Activated CD4-positive, alpha-beta T cell treated with anti-CD3 and anti-CD28 coated beads for 36 hours (primary cell): ENCODE measurements at places on chromosomes 7 and 10. TPM values are rescaled to one million over a fixed set of nuclear protein-coding genes. Genes with fewer than 3 reads are reported as not detected.

GALNT17 gene
- total RNA-seq: not detected

PLXDC2 gene
- total RNA-seq: not detected

GSDME gene
- 6.2 TPM for total RNA-seq

DOCK4 gene
- total RNA-seq: 0.32 TPM

ASIC3 gene
- total RNA-seq: 6.7 TPM

WNT8B gene
- 0.43 TPM for total RNA-seq

CCDC172 gene
- total RNA-seq: not detected

GRCh38 chr7:7180725-7181449 lies 1.5 kb upstream of the C1GALT1 start:
- no peak for DNase-seq
- peaks cover 9% of the 10 kb centered on the region for H3K36me3 ChIP-seq
- peak overlapping the region; percentile 81 for H3K4me3 ChIP-seq
- peaks cover 16% of the 10 kb centered on the region for H3K4me1 ChIP-seq

GRCh38 chr10:133158437-133158755 lies 1.6 kb upstream of the KNDC1 start:
- no peaks in the 10 kb centered on the region for H3K4me1 ChIP-seq
- peaks cover 19% of the 10 kb centered on the region for H3K27me3 ChIP-seq
- no peak for DNase-seq
- H3K36me3 ChIP-seq: no peaks in the 10 kb centered on the region

DNA sequence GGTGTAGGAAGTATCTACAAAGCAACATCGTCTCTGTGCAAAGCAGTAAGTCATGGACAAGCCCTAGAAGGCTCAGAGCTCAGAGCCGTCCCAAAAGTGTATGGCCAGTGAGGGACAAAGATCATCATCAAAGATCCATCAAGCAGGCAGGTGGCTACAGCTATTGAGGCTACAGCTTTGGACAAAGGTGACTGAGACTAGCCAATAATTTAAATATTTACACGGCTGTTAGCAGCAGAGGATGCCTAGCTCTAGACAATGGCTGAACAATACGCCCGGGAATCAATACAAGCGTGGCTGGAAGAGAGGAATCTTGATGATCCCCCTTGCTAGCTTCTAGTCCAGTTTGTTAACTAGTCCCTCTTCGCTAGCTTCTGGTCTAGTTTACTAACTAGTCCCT lies 17.9 kb downstream of the NMT2 start:
- H3K27me3 ChIP-seq: no peaks in the 10 kb centered on the region
- no peak for DNase-seq
- H3K4me3 ChIP-seq: no peak overlapping the region
- peaks cover 35% of the 10 kb centered on the region for H3K4me1 ChIP-seq

GRCh38 chr10:129958148-129958628 lies 5.9 kb downstream of the EBF3 start:
- peak overlapping the region; percentile 32 for H3K4me3 ChIP-seq
- H3K4me1 ChIP-seq: peaks cover 22% of the 10 kb centered on the region
- H3K36me3 ChIP-seq: no peaks in the 10 kb centered on the region
- H3K27ac ChIP-seq: no peak overlapping the region

- H3K27ac ChIP-seq: no peak overlapping the region
- no peak for DNase-seq
- peaks cover 2% of the 10 kb centered on the region for H3K27me3 ChIP-seq
- no peaks in the 10 kb centered on the region for H3K36me3 ChIP-seq
Measured at GRCh38 chr7:3282457-3282856, 18.6 kb upstream of the SDK1 start.

- H3K27me3 ChIP-seq: no peaks in the 10 kb centered on the region
- H3K27ac ChIP-seq: peak overlapping the region; percentile 82
- peak; percentile 52 for DNase-seq
- H3K36me3 ChIP-seq: peaks cover 29% of the 10 kb centered on the region
- peaks cover 42% of the 10 kb centered on the region for H3K4me1 ChIP-seq
- H3K4me3 ChIP-seq: peak overlapping the region; percentile 80
Measured at GRCh38 chr10:113680190-113681111, 739 bp downstream of the CASP7 start.

DNA sequence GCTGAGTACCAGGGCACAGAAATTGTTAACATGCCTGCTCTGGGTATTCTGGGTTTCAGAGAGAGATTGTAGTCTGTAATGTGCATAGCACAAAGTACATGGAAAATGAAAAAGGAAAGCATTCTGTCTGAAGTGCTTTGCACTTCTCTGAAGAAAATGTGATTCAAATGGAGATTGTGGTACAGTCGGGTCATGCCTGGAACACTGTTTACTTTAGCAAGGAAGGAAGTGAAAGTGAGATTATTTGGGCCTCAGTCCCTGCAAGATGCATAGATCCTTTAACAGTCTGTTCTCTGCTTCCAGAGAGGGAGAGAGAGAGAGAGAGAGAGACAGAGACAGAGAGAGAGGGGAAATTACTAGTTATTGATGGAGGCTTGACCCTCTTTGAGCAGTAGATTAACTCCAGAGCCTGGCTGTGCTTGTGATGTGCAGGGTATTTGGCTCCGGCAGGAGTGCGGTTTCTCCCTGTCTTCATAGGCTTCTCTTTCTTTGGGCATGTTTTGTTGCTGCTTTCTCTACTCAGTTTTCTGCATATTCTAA lies 5.4 kb downstream of the VWC2 start:
- peaks cover 36% of the 10 kb centered on the region for H3K27me3 ChIP-seq
- H3K4me3 ChIP-seq: no peak overlapping the region
- H3K4me1 ChIP-seq: no peaks in the 10 kb centered on the region
- no peaks in the 10 kb centered on the region for H3K36me3 ChIP-seq

DNA sequence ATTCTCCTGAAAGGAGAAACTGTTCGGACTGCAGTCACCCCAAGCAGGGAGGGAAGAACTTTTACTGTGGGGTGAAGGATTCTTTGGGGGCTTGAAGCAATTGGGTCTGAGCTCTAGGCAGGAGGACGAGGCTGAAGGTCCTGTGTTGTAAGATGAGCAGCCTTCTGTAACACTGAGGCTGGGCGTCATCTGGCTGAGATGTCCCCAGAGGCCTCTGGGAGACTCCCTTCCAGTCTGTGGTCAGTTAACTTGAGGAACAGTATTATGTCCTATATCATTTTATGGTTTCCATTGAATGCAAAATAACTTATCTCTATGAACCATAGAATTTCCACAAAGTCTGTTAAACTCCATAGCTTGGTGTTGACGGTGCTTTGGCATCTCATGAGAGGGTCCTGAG lies 26.3 kb downstream of the FIGNL1 start:
- no peak overlapping the region for H3K27ac ChIP-seq
- no peak for DNase-seq

- H3K27me3 ChIP-seq: no peaks in the 10 kb centered on the region
- H3K4me1 ChIP-seq: no peaks in the 10 kb centered on the region
- DNase-seq: no peak
Measured at GRCh38 chr10:25522294-25522693, 347.5 kb downstream of the GPR158 start.

- H3K4me1 ChIP-seq: no peaks in the 10 kb centered on the region
- no peak overlapping the region for H3K4me3 ChIP-seq
- no peaks in the 10 kb centered on the region for H3K36me3 ChIP-seq
- no peak overlapping the region for H3K27ac ChIP-seq
- no peak for DNase-seq
- H3K27me3 ChIP-seq: no peaks in the 10 kb centered on the region
Measured at GRCh38 chr10:51233337-51234100, 159.2 kb downstream of the PRKG1 start.

DNA sequence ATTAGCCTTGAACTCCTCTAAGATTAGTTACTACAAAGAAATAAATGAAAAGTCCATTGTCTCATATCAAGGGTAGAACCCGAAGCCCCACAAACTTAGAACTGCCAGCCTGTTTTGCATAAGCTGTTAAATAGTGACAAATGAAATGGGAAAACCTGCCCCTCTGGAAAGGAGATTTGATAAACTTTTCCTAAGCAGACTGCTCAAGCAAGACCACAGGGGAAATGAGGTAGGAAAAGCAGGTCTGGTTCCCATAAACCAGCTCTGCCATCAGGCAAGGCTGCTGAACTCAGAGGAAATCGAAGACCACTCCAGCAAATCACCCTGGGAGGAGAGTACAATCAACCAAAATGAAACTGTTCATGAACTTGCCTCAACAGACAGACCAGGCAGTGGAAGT lies 181.5 kb upstream of the AOAH start:
- no peak for DNase-seq
- H3K27ac ChIP-seq: no peak overlapping the region
- no peaks in the 10 kb centered on the region for H3K27me3 ChIP-seq
- H3K36me3 ChIP-seq: peaks cover 41% of the 10 kb centered on the region

GRCh38 chr10:30742471-30742870 lies 112.9 kb upstream of the LYZL2 start:
- H3K36me3 ChIP-seq: no peaks in the 10 kb centered on the region
- H3K4me3 ChIP-seq: no peak overlapping the region
- H3K27me3 ChIP-seq: peaks cover 2% of the 10 kb centered on the region
- no peak overlapping the region for H3K27ac ChIP-seq
- peaks cover 15% of the 10 kb centered on the region for H3K4me1 ChIP-seq

- H3K4me3 ChIP-seq: no peak overlapping the region
- H3K36me3 ChIP-seq: no peaks in the 10 kb centered on the region
- H3K27me3 ChIP-seq: no peaks in the 10 kb centered on the region
- no peak overlapping the region for H3K27ac ChIP-seq
- no peak for DNase-seq
- H3K4me1 ChIP-seq: no peaks in the 10 kb centered on the region
Measured at GRCh38 chr7:130303982-130304381, 11.0 kb downstream of the CPA4 start.

GRCh38 chr10:110642204-110643034 lies 1.7 kb upstream of the RBM20 start:
- H3K27ac ChIP-seq: no peak overlapping the region
- DNase-seq: no peak
- peaks cover 45% of the 10 kb centered on the region for H3K27me3 ChIP-seq
- H3K36me3 ChIP-seq: no peaks in the 10 kb centered on the region

DNA sequence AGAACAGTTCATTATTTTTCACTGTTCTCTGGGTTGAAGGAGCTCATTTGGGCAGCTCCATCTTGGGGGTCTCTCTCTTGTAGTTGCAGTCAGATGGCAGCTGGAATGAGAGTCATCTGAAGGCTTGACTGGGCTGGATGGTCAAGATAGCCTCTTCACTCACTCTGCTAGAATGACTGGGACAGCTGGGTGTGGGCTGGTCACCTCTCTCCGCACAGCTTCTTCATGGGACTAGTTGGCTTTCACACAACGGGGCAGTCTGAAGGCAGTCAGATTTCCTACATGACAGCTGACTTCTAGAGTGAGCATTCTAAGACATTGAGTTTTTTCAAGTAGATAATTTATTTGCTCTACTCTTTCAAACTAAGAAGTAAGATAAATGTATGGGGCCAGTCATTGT lies 13.1 kb downstream of the PLEKHA1 start:
- DNase-seq: no peak
- peaks cover 21% of the 10 kb centered on the region for H3K36me3 ChIP-seq
- H3K4me3 ChIP-seq: no peak overlapping the region
- no peaks in the 10 kb centered on the region for H3K27me3 ChIP-seq
- peaks cover 51% of the 10 kb centered on the region for H3K4me1 ChIP-seq

- H3K27ac ChIP-seq: no peak overlapping the region
- H3K4me3 ChIP-seq: no peak overlapping the region
- H3K36me3 ChIP-seq: no peaks in the 10 kb centered on the region
- H3K4me1 ChIP-seq: no peaks in the 10 kb centered on the region
- DNase-seq: no peak
- H3K27me3 ChIP-seq: no peaks in the 10 kb centered on the region
Measured at GRCh38 chr10:89236226-89236797, 15.3 kb downstream of the LIPA start.

DNA sequence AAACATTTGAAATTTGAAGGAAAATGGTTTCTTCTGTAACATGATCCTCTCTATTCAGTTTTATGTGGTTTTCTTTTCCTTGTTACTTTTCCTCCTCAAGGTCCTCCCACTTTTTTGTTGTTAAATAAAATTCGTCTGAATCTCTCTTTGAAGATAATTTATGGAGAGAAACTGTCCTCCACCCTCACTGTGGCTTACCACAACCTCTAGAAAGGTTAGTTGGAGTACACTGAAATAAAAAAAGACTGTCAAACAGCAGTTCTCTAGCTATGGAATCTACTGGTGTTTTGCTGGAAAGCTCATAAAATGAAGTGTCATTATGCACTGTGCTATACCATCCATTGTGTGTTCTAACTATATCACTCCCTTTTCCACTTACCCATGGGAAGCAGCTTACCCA lies 189.4 kb downstream of the HDAC9 start:
- H3K27ac ChIP-seq: no peak overlapping the region
- no peak overlapping the region for H3K4me3 ChIP-seq

DNA sequence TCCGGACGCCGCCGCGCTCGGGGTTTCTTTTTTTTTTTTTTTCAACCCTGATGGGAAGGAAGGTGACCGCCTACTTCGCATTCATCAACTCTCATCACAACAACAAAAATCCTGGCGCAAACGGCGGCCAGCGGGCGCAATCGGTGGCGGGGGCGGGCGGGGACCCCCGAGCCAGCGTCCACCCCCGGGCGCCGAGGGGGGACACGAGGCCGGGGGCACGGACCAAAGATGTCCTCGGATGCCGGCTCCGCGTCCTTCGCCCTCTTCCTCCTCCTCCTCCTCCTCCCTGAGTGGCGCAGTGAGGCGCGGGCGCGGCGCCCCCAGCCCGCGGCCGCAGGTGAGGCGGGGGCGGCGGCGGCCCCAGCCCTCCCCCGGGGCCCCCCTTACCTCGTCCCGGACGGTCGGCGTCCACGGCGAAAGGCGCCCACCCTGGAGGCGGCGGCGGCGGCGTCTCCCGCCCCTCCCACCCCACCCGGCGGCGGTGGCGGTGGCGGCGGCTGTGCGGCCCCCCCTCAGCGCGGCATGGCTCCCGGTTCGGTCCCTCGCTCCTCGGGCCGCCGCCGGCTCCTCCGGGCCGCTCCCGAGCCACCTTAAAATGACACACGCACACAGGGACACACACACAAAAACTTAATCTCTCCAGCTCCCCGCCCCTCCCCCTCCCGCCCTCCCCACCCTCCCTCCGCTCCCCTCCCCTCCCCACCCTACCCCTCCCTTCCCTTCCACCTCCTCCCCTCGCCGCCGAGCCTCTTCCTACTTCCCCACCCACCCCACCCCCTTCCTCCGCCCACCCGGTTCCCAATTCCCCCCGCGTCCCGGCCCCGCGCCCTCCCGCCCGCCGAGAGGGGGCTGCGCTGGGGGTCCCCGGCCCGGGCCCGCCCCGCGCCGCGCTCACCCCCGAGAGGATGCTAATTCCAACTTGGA lies at the start of gene CTBP2:
Gene CTBP2, minus strand, starts transcription at position 632 of the 924 bp plus-strand sequence.
- no peak for DNase-seq
- peak within 1 kb of the TSS; percentile 28 for H3K4me3 ChIP-seq
- peaks cover 39% of the 10 kb centered on the region for H3K27me3 ChIP-seq
- H3K27ac ChIP-seq: no peak within 1 kb of the TSS
- H3K4me1 ChIP-seq: peaks cover 3% of the 10 kb centered on the region
